ENCODE measurements at places on chromosomes 5 and 9. TPM values are rescaled to one million over a fixed set of nuclear protein-coding genes. Genes with fewer than 3 reads are reported as not detected.

TMEM252 gene
- not detected for total RNA-seq

CRHBP gene
- total RNA-seq = 0.63 TPM

IL5 gene
- not detected for total RNA-seq

CARD9 gene
- 1.2 TPM for total RNA-seq

TSC1 gene
- total RNA-seq = 52.8 TPM

PCDH12 gene
- 7.6 TPM for total RNA-seq

SLC6A18 gene
- not detected for total RNA-seq

NRG2 gene
- total RNA-seq = 3.1 TPM

LRRC8A gene
- 19.8 TPM for total RNA-seq

SV2C gene
- 0.44 TPM for total RNA-seq

CCDC192 gene
- not detected for total RNA-seq

CDH9 gene
- not detected for total RNA-seq

TNFSF8 gene
- 0.63 TPM for total RNA-seq

CCDC171 gene
- total RNA-seq = 1.8 TPM

AJM1 gene
- 7.7 TPM for total RNA-seq

S100Z gene
- not detected for total RNA-seq

CCDC187 gene
- not detected for total RNA-seq

TPPP gene
- total RNA-seq = 21.6 TPM

DND1 gene
- total RNA-seq = 0.47 TPM

DMAC1 gene
- total RNA-seq = 139 TPM

OBP2B gene
- not detected for total RNA-seq

CDKN2A gene
- total RNA-seq = 0.30 TPM

GNA14 gene
- total RNA-seq = 2.2 TPM

DTWD2 gene
- total RNA-seq = 14.7 TPM

MGAT1 gene
- 60.4 TPM for total RNA-seq

BTNL8 gene
- total RNA-seq = 0.58 TPM

CCDC183 gene
- total RNA-seq = 2.1 TPM

SPINK5 gene
- 0.47 TPM for total RNA-seq

TMEM215 gene
- total RNA-seq = not detected

ENHO gene
- not detected for total RNA-seq

ARHGEF39 gene
- 0.27 TPM for total RNA-seq

All from left ventricle myocardium inferior (tissue), 1 donor.